ENCODE measurements at places on chromosomes 5 and 9. TPM values are rescaled to one million over a fixed set of nuclear protein-coding genes. Genes with fewer than 3 reads are reported as not detected.
A peak's percentile ranks its signal among the peaks of the same experiment; 100 is the strongest.

The IARS1 gene
- total RNA-seq: 79.3 TPM

- no peak for DNase-seq
- no peak overlapping the region for H3K4me3 ChIP-seq
- H3K27me3 ChIP-seq: no peaks in the 10 kb centered on the region
- H3K27ac ChIP-seq: no peak overlapping the region
- H3K4me1 ChIP-seq: no peaks in the 10 kb centered on the region
- H3K36me3 ChIP-seq: no peaks in the 10 kb centered on the region
Measured at GRCh38 chr5:157232706-157233105, 33.2 kb upstream of the CYFIP2 start.

- DNase-seq: peak; percentile 76
- H3K27ac ChIP-seq: peak overlapping the region; percentile 100
- peaks cover 68% of the 10 kb centered on the region for H3K4me1 ChIP-seq
- H3K4me3 ChIP-seq: peak overlapping the region; percentile 90
- H3K36me3 ChIP-seq: peaks cover 34% of the 10 kb centered on the region
- no peaks in the 10 kb centered on the region for H3K27me3 ChIP-seq
Measured at GRCh38 chr5:177495243-177496060, 2.0 kb downstream of the PDLIM7 start.

- H3K27ac ChIP-seq: no peak overlapping the region
- DNase-seq: no peak
- no peaks in the 10 kb centered on the region for H3K36me3 ChIP-seq
Measured at GRCh38 chr9:137149942-137150616, 11.1 kb downstream of the GRIN1 start.

The SHISAL2B gene
- total RNA-seq: not detected

GRCh38 chr9:89562186-89562814 is 42.5 kb upstream of the GADD45G start:
- no peak overlapping the region for H3K4me3 ChIP-seq
- no peaks in the 10 kb centered on the region for H3K4me1 ChIP-seq
- DNase-seq: no peak
- H3K27me3 ChIP-seq: no peaks in the 10 kb centered on the region

- no peaks in the 10 kb centered on the region for H3K27me3 ChIP-seq
- H3K36me3 ChIP-seq: no peaks in the 10 kb centered on the region
- DNase-seq: no peak
- H3K4me3 ChIP-seq: no peak overlapping the region
Measured at GRCh38 chr5:133639850-133640528, 27.6 kb upstream of the FSTL4 start.

DNA sequence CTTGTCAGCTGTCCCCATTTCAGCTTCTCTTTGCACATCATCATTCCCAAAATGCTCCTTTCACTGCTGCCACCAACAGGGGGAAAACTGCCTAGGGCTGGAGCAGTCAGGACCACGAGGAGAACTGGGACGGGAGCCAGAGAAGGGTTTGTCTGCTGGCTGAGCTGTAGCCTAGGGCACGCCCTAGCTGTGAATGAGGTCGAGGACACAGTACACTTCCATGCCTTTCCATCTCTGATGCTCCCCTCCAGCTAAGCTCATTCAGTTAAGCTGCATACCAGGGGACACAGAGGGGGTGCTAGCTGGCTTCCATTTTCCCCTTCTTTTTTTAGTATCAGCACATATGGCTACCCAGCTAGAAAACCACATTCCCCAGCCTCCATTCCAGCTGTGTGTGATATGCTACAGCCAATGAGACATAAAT is 64.7 kb downstream of the STK10 start:
- H3K4me1 ChIP-seq: no peaks in the 10 kb centered on the region
- no peak for DNase-seq
- H3K27me3 ChIP-seq: no peaks in the 10 kb centered on the region
- H3K27ac ChIP-seq: no peak overlapping the region

DNA sequence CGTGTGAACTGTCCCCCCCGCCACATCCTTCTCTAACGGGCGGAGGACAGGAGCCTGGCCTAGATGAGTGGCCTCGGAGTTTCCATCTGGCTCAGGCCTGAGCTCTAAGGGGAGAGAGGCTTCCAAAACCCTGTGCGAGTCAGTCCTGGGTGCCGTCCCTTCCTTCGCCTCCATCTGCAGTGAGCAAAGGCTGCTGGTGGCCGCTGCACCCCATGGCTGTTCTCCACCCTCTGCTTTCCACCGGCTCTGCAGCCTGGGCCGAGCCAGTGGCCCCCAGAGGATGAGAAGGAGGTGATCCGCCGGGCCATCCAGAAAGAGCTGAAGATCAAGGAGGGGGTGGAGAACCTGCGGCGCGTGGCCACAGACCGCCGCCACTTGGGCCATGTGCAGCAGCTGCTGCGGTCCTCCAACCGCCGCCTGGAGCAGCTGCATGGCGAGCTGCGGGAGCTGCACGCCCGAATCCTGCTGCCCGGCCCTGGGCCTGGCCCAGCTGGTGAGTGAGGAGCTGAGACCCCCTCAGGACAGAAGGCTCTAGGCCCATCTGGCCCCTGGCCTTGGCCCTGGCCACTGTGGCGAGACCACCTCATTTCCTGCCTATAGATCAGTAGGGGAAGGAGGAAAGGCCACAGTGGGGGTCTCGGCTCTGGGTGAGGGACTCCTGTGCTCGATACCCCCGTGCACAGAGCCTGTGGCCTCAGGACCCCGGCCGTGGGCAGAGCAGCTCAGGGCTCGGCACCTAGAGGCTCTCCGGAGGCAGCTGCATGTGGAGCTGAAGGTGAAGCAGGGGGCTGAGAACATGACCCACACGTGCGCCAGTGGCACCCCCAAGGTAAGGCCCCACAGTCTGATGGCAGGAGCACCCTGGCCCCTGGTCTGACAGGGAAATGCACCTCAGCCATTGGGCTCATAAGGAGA is 3.0 kb downstream of the PKN3 start:
- no peaks in the 10 kb centered on the region for H3K4me1 ChIP-seq
- no peaks in the 10 kb centered on the region for H3K36me3 ChIP-seq
- no peak overlapping the region for H3K27ac ChIP-seq
- no peak overlapping the region for H3K4me3 ChIP-seq

GRCh38 chr9:90903766-90904424 is 102.3 kb downstream of the SYK start:
- DNase-seq: no peak
- no peak overlapping the region for H3K27ac ChIP-seq
- no peaks in the 10 kb centered on the region for H3K36me3 ChIP-seq
- H3K4me1 ChIP-seq: no peaks in the 10 kb centered on the region

- no peaks in the 10 kb centered on the region for H3K27me3 ChIP-seq
- no peak for DNase-seq
- peak overlapping the region; percentile 81 for H3K4me3 ChIP-seq
- H3K4me1 ChIP-seq: peaks cover 7% of the 10 kb centered on the region
Measured at GRCh38 chr5:69188811-69189161, 597 bp upstream of the CENPH start.

Data from thoracic aorta (tissue), 2 donors.